Osteoblast (primary cell): ENCODE measurements at places on chromosomes 12 and 14.

DNA sequence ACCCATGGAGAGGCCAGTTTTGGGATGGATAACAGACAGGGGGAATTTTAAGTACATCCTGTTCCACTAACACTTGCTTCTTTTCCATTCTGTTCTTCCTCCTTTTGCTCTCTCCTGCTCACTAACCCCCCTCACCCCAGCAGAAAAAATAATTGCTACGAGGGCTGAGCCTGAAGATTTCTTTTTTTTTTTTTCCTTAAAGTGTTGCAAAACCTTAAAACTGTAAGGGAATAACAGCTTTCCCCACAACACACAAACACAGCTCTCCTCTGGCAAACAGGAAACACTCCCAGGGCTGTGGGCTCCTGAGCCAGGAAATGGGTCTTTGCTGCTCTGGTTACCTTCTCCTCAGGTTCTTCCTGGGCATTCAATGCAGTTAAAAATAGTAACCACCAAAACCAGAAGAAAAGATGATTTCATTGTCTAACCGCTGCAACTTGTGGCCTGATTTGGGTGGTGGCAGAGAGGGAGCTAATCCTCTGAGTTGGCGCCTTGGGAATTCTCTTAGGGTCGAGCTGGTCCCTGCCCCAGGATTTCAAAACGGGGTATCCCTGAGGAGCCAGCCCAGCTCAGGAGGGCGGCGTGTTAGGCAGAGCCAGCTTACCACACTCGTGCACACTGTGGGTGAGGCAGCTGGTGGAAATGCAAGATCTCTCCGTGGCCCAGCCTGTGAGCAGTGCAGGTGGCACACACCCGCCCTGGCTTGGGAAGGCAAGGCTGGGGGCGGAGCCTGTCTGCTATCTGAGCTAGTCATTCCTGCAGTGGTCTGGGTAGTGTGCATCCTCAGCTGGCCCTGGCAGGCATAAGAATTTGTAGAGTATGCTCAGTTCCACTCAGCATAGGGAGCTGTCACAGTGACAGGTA is 17.1 kb upstream of the EMP1 start:
- DNase-seq, result peak; percentile 71

- DNase-seq, result peak; percentile 56
These were observed 239.0 kb downstream of the SLC16A7 start for GRCh38 chr12:59834659-59835474.

DNA sequence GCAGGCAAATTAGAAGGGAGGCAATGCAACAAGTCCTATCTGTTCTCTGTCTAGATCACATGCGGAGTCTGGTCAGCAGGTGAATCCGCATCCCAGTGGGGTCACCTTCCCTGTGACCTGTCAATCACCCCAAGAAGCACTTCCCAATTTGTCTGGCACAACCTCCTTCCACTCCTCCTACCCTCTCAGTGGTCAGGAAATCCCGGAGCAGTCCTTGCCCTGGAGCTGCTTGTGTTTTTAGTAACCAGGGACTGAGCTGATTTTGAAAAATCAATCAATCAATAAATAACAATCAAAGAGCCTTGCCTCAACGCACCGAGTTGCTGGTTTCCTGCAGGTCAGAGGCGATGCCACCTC is 572 bp upstream of the ACSS3 start:
- DNase-seq, result peak; percentile 80

- no peak for DNase-seq
These were observed 199.0 kb downstream of the BCL11B start for GRCh38 chr14:99072956-99073355.

DNA sequence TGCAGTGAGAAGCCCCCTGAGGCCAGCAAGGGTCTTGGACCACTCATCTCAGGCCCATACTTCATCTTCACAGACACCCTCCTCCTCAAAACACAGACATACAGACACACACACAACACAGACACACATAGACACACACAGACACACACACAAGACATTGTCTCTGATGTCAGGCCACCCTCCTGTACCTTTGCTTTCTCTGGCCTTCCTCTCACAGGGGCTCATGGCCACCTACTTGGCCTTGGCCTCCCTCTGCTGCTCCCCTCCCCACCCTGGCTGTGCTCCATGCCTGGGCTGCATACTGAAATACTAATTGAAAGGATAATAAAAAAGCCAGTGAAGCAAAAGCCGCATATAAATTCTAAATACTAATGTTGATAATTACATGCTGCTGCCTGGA is 1.6 kb upstream of the SYNDIG1L start:
- DNase-seq, result no peak

- no peak for DNase-seq
These were observed 75.0 kb upstream of the CCDC60 start for GRCh38 chr12:119259484-119259883.

DNA sequence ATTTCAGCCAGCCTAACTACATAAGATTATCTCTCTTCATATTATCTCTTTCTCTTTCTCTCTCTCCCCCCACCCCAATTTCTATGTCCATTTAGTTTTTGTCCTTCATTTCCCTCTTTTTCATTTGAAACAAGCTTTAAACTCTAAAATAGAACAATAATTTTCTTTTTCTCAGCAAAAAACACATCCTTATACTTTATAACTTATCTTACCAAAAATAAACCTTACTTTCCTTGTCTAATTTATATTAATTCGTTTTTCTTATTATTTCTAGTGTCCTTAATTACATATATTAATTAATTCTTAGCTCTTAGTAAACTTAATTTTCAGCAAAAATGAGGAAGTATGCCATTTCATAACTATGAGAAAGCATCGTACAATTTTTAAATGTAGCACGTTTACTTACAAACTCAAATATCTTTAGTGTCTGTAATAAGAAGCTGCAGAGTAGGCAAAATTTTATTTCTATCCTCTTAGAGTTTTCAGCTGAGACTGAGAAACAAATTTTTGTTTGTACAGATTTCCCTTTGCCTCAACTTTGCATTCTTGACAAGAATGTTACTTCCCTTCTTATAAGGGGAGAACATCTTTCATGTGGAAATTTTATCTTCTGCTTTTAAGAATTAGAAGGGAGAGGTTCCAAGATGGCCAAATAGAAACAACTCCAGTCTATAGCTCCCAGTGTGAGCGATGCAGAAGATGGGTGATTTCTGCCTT is 65.1 kb upstream of the ST8SIA1 start:
- no peak for DNase-seq

GRCh38 chr14:105096206-105096875 is 31.1 kb upstream of the GPR132 start:
- peak; percentile 58 for DNase-seq

DNA sequence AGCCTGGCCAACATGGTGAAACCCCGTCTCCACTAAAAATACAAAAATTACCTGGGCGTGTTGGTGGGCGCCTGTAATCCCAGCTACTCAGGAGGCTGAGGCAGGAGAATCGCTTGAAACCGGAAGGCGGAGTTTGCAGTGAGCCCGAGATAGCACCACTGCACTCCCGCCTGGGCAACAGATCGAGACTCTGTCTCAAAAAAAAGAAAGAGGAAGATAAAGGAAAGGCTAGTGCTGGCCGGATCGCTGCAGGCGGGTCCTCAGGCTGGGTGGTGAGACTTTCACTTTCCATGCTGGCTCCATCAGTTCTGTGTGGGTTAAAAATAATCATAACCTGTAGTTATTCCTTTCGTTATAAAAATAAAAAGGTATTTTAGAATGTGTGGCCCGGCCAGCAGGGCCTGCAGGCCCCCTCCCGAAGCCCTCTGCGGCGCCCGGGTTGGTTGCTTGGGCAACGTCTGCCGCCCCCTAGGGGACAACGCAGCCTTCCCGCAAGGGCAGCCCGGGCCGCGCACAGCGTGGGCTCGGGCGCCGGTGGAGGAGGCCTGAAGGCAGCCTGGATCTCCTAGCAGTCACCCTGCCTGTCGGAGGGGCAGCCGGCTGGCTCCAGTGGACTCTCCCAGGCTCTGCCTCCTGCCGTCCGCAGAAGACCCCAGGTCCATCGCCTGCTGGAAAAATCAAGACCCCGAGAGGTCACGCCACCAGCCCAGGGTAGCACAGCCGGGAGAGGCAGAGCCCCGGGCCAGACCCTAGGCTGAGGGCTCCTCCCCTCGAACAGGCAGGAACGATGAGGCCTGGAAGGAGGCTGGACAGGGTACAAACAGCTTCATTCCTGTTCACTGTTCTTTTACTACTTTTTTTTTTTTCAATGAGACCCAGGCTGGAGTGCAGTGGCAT is 5.0 kb upstream of the SLC25A47 start:
- DNase-seq, result peak; percentile 98

GRCh38 chr12:64955746-64956145 is 131.3 kb downstream of the TBC1D30 start:
- no peak for DNase-seq

- no peak for DNase-seq
These were observed 21.6 kb upstream of the SLC5A8 start for GRCh38 chr12:101231636-101232035.

DNA sequence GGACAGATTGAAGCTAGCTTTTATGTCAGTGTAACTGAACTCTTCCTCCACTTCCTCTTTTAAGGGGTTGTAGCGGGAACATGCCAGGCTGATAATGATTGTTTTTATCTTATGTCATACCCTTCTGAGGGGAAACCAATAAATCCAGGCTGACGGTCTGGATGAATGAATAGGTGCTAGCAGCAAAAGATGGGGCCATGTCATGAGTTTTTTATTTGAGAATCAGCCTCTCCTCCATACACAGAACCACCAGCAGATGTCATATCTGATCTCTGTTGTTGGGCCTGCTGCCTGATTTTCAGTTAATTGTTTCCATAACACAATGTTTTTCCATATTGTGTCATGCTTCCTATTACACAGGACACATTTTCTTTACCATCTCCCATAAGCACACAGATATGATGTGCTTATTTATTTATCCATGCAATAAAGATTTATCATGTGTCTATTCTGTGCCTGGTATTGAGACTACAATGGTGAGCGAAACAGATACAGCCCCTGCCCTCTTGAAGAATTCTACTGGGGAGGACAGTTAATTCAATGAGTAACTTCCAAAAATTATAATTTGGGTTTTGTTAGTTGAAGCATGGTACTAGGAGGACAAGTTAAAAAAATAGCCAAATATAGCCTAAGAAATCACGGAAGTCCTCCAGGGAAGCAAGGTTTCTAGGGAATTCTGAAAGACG is 33.6 kb upstream of the CRY1 start:
- DNase-seq, result peak; percentile 34

DNA sequence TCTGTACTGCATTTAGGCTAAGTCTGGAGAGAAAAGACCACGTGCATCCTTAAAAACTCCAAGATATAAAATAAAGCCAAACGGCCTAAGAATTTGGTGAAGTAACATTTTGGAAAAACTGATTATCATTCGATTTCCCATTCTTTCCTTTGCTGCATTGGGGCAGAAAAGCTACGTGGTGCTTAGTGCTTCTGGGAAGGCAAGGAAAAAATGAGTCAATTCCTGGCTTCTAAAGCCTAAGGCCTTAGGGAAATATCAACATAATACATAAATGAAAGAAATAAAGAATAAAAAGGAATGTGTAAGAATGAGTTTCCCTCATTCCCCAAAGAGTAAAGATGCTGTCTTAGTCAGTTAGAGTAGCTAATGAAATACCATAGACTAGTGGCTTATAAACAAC is 520.5 kb downstream of the GLT1D1 start:
- no peak for DNase-seq

DNA sequence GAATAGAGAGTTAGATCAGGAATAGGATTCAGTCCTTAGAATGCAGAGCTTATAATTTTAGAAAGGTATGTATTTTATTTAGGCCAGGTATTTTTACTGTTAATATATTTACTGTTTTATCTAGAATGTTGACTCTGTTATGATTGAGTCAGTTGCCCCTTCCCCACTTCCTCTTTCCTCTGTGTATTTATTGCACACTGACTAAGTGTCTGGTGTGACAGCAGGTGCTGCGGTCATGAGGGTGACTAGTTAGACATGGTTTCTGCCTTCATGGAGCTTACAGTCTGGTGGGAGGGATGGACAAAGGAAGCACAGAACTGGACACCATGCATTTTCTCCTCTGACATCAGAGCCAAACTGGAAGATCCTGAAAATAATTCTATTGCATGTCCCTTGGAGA is 159.8 kb downstream of the CACNA1C start:
- DNase-seq, result no peak

- DNase-seq, result peak; percentile 5
These were observed 82.0 kb downstream of the IFT43 start for GRCh38 chr14:76067536-76067935.

DNA sequence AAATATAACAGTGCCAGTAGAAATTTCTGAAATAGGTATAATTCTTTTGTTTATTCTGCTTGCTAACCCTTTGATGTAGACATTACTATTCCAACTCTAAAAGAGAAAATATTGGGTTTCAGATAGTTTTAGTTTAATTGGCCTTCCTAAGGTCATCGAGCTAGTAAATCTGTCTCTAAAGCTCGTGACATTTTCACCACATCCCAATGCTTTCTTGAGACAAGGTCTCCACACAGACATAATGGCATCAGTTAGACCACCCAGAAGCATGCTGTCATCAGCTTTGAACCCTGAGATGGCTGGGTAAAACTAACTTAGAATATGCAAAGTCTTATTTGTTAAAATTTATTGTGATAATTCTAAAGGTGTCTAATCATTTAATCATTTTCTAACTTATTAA is 52.0 kb downstream of the PIK3C2G start:
- DNase-seq, result no peak

DNA sequence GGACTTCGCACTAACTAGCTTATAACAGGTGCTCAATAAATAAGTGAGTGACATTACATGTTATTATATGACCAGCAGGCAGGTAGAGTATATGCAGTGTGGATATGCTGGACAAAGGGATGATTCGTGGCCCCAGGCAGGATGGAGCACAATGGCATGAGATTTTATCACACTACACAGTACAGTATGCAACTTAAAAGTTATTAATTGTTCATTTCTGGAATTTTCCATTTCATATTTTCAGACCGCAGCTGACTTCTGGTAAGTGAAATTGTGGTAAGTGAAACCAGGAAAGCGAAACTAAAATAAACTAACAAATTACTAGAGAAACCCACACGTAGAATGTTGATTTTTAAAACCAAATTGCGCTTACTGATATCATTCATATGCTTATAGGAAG is 3.3 kb downstream of the PARP11 start:
- peak; percentile 36 for DNase-seq

GRCh38 chr12:120339256-120339655 is 11.7 kb upstream of the PLA2G1B start:
- no peak for DNase-seq

DNA sequence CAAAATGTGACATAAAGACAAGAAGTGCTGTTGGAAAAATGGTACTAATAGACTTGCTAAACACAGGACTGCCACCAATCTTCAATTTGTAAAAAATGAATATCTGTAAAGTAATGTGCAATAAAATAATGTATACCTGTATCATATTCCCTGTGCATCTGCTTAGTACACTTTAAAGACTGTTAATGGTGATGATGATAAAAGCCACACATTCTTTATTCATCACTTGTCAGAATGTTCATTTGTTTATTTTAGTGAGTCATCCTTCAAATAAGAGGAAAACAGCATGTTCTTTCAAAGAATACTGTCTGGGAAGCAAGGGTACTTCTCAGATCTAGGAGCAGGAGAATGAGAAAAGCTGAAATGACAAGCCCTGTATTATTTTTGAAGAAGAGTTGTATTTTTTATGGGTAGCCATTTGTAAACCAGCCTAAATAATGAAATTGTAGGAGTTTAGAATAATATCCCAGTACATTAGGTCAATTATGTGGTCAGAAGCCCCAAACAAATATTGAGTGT is 78.3 kb upstream of the PSMA6 start:
- DNase-seq, result no peak
